Stimulated activated CD4-positive, alpha-beta T cell treated with anti-CD3 and anti-CD28 coated beads, Interleukin-4, amount 100 ng/mL, for 48 hours (primary cell): ENCODE measurements at places on chromosomes 16 and 17.

DNA sequence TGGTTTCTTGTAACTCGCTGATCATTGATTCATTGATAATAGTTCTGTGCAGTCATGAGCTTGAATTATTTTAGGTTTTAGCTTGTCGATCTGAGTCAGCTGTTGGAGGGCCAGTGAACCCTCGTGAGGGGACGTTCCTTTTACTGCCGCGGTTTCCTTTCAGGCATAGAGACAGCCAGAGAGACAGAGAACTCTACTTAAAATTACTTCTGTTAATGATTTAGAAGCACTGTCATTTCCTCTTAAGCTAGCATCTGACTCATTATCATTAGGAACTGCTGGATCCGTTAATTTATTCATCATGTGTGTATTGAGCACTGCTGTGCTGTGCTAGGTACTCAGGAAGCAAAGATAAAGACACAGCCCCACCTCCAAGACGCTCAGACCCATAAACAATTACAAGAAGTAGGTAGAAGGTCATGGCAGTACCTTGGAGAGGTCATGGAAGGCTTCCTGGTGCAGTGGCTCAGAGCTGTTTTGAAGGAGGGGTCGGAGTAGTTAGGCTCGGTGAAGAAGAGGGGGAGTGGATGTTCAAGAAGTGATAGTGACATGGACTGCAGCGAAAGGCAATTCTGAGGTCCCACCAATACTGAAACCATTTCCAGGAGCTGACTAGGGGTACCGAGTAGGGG lies 3.3 kb downstream of the PGS1 start:
- DNase-seq, result no peak

- DNase-seq, result no peak
Measured at GRCh38 chr17:19544366-19544765, 10.7 kb downstream of the SLC47A1 start.

GRCh38 chr16:54652201-54652770 lies 278.4 kb upstream of the IRX5 start:
- DNase-seq, result no peak

DNA sequence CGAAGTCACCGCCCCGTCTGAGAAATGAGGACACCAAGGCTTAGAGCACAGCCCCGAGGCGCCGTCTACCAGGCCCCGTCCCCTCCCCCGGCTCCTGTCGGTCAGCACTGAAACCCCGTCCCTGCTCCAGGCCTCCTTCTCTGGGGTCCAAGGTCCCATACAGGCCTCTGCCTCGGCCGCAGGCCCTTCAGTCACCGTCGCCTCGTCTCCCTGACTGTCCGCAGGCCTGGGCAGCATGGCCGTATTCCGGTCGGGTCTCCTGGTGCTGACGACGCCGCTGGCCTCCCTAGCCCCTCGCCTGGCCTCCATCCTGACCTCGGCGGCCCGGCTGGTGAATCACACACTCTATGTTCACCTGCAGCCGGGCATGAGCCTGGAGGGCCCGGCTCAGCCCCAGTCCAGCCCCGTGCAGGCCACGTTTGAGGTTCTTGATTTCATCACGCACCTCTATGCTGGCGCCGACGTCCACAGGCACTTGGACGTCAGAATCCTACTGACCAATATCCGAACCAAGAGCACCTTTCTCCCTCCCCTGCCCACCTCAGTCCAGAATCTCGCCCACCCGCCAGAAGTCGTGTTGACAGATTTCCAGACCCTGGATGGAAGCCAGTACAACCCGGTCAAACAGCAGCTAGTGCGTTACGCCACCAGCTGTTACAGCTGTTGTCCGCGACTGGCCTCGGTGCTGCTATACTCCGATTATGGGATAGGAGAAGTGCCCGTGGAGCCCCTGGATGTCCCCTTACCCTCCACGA lies 617 bp downstream of the COASY start:
- DNase-seq, result no peak

DNA sequence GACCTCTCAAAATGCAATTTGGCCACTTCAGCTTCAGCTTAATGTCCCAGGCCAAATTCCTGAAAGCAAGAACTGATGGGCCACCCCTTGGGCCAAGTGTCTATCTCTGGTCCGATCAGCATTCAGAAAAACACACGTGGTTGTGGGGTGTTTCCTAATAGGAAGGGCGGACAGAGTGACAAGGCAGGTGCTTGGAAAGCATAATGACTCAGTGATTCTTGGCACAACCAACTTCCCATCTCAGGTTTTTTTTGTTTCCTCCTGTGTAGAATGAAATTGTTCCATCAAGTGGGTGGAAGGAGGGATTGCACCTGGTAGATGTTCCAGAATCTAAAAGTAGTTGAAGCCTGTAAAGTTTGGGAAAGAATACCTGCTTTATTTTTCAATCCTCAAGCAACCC lies 155.6 kb downstream of the HS3ST2 start:
- no peak for DNase-seq

DNA sequence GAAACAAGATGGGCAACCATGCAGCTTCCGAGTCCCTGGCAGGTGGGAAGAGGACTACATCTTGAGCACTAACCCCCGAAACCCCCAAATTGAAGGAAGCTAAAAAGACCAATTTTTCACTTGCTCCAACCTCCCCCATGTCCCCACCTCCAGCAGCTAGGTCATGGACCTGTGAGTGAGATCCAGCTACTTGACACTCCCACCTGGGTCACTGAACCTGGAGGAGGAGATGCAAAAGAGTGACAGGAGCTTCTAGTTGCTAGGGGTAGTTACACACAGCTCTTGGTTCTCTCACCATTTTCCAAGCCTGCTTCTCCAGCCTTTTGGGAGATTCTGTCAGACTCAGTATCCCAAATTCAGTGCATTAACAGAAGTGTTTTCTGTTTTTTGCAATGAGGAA lies 11.2 kb downstream of the PDZD9 start:
- no peak for DNase-seq

DNA sequence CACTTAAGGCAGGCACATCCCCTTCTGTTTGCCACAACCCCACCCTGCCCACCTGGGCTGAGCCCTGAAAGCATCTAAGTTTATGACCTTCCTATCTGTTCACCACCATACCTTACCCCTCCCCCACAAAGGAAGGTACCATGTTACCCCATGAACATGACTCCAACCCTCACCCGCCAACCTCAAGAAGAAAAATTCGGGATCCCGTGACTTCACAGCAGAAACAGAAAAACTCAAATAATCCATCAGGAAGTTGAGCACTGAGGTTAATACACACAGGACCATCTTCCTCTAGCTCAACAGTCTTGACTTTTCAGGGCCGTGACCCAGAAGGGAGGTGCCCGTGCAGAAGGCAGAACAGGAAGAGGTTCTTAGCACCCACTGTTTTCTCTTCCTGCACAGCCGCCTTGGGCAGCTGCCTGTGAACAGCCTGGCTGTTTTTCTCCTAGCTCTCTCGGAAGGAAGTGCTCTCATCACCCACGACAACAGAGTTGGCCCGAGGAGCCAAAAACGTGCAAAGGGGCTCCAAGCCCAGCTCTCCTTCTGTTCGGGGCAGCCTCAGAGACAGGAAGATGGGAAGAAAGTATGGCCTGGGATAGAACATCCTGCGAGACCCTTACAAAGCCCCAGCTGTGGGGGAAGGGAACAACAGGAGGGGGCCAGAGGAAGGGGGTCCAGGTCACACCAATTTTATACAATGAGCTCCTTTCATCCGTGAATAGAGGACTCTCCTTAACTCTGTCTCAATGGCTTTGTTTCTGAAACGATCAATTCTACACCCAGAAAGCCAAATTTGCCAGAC lies 101.1 kb downstream of the XYLT1 start:
- no peak for DNase-seq

- DNase-seq, result no peak
Measured at GRCh38 chr17:17118399-17118798, 76.1 kb downstream of the MPRIP start.

GRCh38 chr16:54522584-54522983 lies 236.0 kb upstream of the IRX3 start:
- DNase-seq, result no peak

DNA sequence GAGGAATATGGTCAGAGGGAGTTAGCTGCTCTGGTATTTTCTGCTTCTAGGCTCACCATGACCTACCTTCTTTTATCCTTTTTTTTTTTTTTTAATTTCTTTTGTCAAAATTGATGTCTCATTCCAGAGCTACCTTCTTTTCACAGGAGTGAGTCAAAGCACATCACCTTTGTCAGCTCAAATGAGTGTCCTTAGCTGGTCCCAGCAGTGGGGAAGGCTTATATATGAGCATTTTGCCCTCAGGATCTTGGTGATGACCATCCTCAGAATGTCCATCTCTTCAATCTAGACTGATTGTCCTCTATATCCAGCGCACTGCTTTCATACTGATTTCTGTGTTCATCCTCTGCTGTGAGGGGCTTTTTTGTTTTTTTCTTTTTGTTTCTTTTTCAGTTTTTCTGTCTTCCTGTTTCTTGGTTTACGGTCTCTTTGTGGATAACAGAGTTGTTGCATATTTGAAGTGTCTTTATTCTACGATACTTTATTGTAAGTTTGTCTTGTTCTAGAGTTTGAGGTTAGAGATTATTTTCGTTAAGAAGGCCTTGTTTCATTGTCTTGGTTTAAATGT lies 24.9 kb downstream of the CBFB start:
- no peak for DNase-seq

- no peak for DNase-seq
Measured at GRCh38 chr17:42855048-42855596, 4.1 kb downstream of the AOC3 start.

- no peak for DNase-seq
Measured at GRCh38 chr17:9521062-9521461, 54.6 kb downstream of the STX8 start.

GRCh38 chr17:57877803-57878377 lies 28.0 kb upstream of the MRPS23 start:
- no peak for DNase-seq

DNA sequence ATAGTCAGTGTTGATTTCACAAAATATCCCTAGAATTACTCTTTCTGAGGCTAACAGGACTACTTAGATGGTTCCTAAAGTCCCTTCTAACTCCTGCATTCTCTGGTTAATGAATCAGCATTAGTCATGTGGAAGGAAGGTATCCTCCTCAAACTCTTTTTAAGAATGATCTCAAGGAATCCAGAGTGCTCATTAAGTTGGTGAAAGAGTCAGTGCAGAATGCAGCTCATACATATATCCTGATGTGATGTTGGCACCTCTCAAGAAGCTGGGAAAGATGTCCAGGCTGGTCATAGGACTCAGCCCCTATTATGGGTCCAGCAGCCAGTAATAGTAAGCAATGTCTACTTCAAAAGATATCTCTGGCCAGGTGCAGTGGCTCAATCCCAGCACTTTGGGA lies 65.5 kb downstream of the PIGL start:
- no peak for DNase-seq

GRCh38 chr17:42798011-42798382 lies 507 bp downstream of the COA3 start:
- no peak for DNase-seq

DNA sequence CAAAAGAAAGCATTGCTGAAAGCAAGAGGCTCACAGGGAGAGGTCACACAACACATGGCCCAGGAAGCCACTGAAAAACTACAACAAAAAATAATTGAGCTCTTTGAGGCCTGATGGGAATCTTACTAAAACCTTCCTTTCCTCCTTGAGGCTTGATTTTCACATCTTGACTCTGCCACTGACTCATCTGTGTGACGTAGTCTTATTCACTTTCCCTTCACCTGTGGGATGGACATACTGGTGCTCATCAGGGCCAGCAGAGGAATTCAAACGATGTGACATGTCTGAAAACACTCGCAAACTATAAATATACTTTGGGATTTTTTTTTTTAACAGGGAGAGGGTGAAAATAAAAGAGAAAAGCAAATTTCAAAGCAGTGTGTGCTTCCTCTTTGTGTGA lies 78.3 kb upstream of the ASIC2 start:
- DNase-seq, result no peak

- no peak for DNase-seq
Measured at GRCh38 chr17:61597607-61598006, 6.6 kb upstream of the NACA2 start.

GRCh38 chr17:47711366-47712099 lies 17.6 kb downstream of the TBKBP1 start:
- no peak for DNase-seq

GRCh38 chr17:79990051-79990592 lies 45.5 kb downstream of the TBC1D16 start:
- DNase-seq, result no peak

GRCh38 chr16:14502932-14503741 lies 126.9 kb downstream of the PARN start:
- no peak for DNase-seq

DNA sequence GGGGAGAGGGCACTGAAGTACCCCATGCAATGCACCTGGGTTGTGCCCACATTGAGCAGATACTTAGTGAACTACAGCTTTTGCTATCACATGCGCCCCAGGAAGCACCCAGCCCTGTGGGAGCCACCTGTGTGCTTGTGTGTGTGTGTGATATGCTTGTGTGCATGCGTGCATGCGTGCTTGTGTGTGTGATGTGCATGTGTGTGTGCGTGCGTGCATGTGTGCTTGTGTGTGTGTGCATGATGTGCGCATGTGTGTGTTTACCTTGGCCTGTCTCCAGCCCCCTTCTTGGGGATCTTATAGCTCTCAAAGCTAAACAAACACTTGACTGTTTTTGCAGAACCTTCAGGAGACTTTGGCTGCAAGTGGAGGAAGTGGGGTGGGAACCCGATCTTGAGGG lies 841 bp downstream of the C16orf89 start:
- no peak for DNase-seq

DNA sequence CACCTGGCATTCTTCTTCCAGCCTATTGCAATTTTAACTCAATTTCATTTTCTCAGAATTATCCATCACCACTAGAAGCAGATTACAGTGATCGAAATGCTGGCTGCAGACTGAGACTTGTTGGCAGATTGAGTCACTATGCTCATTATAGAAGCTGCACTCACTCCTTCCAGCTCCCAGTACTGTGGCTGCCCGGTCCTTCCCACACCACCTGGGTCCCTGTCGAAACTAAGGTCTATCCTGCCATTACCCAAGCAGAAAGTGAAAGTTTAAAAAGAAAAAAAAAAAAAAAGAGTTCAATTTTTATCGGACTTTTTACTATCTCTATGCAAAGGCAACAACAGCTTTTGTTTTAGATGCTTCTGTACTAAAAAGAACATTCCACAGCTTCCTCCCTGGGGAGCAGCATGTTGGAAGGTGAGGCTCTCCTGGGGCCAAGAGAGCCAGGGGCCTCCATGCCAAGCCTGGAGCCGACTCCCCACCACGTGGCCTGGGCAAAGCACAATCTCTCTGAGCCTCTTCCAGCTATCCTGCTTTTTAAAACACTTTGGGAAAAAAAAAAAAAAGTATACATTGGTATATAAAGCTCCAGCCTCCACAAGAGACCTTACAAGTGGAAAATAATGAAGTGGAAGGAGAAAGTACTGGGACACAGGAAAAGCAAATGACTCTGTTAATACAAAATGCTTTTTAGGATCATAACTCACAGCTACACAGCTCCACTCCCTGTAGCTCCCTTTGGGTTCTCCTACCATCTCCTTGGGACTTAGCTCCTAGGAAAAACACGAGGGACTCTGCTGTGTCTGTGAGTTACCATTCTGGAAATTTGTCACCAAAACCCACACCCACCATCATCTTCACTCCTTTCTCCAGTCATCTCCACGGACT lies 77.8 kb downstream of the USP31 start:
- DNase-seq, result no peak

- no peak for DNase-seq
Measured at GRCh38 chr16:4663465-4663776, 29.9 kb upstream of the NUDT16L1 start.
